CD4-positive, alpha-beta memory T cell (primary cell): ENCODE measurements at places on chromosomes 16 and 17.

DNA sequence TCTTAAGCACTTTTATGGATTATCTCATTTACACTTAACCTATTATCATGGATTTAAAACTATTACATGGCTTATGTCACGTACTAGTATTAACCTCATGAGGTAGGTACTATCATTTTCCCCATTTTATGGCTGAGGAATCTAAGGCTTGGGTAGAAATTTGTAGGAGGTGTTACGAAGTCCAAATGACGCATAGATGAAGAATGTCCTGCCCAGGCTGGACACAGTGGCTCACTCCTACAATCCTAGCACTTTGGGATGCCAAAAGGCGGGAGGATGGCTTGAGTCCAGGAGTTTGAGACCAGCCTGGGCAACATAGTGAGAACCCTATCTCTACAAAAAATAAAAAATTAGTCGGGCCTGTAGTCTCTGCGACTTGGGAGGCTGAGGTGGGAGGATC is 4.8 kb upstream of the C1QL1 start:
- no peak for DNase-seq

DNA sequence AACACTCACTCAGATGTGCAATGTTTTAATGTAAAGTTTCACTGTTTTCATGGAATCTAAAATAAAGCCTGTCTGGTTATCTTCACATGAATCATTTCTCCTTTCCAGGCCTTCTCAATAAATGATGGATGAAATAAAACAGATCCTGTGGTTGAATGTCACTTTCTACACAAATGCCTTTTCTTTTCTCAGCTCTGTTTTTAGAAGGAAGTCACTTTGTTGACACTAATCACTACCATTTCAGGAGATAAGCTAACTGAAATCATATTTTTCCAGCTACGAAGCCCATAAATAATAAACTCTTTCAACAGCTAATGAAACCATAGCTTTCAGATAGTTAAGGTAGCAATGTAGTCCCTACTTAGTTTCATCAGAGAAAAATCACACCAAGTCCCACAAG is 17.9 kb downstream of the NME2 start:
- DNase-seq, result no peak

DNA sequence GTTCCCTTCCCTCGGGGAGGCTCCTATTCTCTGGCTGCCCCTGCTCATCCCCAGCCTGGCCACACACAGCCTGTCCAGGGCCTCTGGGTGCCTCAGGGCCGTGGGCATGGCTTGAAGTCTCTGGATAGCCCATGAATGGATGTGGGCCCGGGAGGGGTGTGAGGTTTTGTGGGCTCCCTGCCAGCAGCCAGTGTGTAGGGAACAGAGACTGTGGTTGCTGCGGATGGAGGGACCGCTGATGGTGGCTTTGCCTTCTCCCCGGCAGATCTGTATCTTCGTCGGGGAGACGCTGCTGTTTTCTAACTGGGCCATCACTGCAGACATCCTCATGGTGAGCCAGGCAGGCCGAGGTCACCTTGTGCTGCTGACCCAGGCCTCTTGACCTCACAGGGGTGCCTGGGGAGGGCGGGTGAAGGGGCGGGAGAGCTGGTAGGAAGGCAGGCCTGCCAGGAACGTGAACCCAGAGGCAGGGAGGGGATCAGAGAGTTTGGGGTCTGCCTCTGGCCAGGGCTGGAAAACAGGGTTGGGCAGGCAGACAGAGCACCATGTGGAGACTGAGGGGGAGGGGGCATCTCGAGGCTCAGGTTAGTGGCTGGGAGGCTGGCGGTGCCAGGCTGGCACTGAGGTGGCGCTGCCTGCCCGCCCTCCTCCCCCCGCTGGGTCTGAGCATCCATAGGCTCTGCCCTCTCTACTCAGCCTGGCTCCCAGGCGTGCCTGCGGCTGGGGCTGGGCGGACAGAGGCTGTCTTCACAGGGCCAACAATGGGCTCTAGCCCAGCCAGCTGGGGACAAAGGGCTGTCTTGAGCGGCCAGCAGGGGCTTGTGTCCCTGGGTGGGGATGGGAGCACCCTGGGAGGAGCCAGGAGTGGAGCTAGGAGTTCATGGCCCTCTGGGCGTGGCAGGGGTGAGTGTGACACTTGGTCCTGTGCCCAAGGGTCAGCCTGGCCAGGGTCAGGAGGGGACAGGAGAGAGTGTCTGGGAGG is 21.4 kb downstream of the MYBBP1A start:
- no peak for DNase-seq

DNA sequence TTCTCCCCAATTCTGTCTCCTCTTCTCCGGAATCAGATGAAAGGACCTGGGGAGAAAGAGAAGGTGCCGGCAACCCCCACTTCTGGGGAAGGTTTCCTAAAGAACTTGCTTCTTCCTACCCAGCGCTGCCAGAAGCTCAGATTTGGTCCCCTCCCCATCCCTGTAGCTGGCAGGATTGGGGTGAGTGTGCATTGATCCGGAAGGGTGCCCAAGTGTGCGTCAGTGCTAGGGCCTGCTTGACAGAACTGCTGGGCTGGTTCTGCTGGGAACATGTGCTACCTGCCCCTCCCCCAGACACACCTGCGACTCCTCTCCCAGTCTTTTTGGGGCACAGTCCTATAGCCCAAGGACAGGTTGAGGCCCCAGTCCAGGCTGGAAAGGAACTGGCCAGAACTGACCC is 3.3 kb downstream of the ARL4D start:
- no peak for DNase-seq

DNA sequence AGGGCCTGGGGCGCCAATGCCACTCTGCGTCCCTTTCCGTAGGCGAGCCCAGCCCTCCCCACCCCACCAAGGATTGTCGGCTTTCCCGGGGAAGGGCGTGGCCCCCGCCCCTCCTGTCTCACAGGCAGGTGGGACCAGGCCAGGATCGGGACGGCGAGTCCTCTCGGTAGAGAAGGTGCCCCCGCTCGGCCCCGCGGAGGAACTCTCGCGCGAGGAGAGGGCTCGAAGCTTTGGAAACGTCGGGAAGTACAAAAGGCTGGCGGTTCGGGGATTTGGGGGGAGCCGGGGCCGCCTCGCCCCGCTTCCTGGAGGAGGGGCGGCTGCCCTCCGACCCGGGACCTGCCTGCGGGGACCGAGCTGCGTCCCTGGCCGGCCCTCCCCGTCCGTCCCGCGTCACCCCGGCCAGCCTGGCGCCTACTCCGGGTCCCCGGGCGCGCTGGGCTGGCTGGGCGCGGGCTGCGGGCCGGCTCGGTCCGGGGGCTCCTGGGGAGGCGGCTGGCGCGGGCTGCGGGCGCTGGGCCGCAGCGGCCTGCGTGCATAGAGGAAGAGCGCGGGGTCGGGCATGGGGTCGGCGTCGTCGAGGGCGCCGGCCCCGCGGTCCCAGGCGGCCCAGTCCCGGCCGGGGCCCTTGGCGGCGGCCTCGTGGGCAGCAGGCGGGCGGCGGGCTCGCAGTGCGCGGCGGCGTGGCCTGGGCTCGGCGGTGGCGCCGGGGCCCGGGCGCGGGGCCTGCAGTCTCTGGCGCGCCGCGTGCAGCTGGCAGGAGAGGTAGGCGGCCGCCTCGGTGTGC is 12.6 kb upstream of the CLUH start:
- no peak for DNase-seq

- DNase-seq, result no peak
Observed at GRCh38 chr17:71987634-71988033, 133.2 kb upstream of the SOX9 start.

DNA sequence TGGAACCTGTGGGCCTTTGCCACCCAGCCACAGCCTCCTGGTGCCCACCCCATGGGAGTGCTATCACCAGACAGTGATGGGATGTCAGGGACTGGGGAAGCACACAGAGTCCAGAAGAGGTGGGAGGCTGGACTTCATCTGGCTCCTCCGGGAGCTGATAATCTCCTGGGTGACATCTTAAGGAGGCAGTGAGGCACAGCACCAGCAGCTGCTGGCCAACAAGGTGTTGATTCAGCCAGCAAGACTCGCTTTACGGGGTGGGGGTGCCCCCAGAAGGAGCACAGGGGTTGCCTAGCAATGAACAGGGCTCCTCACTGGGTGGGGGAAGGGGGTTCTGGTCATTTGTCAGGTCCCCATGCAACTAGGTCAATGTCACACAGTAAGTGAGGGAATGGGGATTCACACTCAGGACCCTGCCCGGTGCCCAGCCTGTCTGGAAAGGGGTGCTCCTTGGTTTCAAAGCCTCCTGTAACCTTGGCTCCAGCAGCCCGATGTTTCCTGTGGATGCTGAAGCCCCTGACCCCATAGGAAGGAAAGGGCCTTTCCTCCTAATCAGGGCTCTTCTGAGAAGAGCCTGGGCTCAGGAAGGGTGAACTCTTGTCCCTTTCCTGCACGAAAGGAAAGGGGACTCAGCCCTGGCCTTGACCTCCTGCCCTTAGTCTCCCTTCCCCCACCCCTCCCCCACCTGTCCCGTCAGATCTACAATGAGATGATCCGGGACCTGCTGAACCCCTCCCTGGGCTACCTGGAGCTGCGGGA is 17.7 kb downstream of the KIF19 start:
- no peak for DNase-seq

GRCh38 chr17:78322858-78323455 is 36.9 kb downstream of the SOCS3 start:
- DNase-seq, result no peak
